Karpas-422 (cell line): ENCODE measurements at places on chromosomes 11 and 22. TPM values are rescaled to one million over a fixed set of nuclear protein-coding genes. Genes with fewer than 3 reads are reported as not detected.

Gene OSM
- not detected in 2 replicates for total RNA-seq

DNA sequence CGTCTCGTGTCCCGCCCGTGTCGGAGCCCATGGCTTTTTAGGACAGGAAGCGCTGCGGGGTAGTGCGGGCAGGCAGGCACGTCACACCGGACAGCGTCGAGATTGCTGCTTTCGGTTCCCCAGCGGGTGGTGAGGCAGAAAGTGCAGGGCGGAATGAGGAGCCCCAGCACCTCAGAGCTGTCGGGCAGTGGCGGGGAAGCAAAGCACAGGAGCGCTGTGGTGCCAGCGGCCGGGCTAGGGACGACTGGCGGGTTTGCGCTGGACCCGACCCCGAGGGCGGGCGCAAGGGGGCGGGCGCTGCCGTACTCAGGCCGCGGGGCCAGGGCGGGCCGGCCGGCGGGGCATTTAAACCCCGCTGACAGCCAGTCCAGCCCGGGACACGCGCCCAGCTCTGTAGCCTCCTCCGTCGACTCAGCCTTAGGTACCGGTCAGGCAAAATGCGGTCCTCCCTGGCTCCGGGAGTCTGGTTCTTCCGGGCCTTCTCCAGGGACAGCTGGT is at the start of gene SLC37A2:
Gene SLC37A2, plus strand, starts transcription at position 375 of the 498 bp plus-strand sequence. Its CDS starts 63 bp downstream, at position 438.
- H3K4me3 ChIP-seq, result no peak within 1 kb of the TSS
- no peaks in the 10 kb centered on the region for H3K4me1 ChIP-seq
- H3K27ac ChIP-seq, result no peak within 1 kb of the TSS

Gene OR9I1
- total RNA-seq, result not detected in 2 replicates

Gene TAF6L
- 10.4 and 30.1 TPM in 2 replicates for total RNA-seq

Gene SMIM35
- 0.04 TPM in 1 of 2 replicates, not detected in the other for total RNA-seq

GRCh38 chr22:21451545-21452520 is 15.4 kb upstream of the TMEM191C start:
- H3K27me3 ChIP-seq, result no peaks in the 10 kb centered on the region
- no peak overlapping the region for H3K27ac ChIP-seq
- DNase-seq, result no peak
- H3K36me3 ChIP-seq, result no peaks in the 10 kb centered on the region
- no peak overlapping the region for H3K4me3 ChIP-seq

Gene BBOX1
- not detected in 2 replicates for total RNA-seq

Gene CARD16
- 16.4 and 18.0 TPM in 2 replicates for total RNA-seq

DNA sequence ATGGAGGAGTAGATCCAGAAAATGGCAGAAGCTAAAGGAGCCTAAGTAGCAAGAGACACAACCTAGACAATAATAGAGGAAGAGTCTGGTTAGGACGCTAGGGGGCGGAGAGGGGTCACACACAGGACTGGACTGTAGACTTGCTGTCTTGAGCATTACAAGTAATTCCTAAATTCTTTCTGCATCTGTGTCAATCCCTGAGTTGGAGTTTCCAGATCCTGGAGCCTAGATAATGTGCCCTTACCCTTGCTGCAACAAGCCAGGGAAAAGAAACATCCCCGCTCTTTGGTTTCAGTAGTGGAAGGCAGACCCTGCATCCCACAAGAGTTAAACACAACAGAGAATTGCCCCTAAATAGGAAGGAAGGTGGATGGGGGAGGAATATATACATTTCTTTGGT is 14.9 kb upstream of the CCDC73 start:
- no peaks in the 10 kb centered on the region for H3K4me1 ChIP-seq
- H3K4me3 ChIP-seq, result no peak overlapping the region
- no peaks in the 10 kb centered on the region for H3K27me3 ChIP-seq
- DNase-seq, result peak; percentile 90
